ENCODE measurements at places on chromosomes 3 and 15.

DNA sequence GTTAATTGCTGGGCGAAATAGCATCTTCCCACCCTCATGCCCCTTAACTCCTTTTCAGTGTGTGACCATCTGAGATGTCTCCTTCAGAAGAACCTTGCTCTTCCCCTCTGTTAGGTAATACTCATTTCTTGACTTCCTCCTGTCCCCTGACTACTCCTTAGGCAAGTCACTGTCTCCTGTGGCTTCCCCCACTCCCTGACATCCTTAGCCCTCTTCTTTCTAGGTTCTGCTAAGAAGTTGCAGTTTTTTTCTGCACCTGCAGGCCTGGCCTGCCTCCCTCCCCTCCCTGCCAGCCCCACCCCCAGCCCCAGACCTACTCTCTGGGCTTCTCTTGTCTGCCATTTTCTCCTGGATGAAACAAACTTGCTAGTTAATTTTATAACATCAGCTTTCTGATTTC, 15.2 kb upstream of the EID1 start:
- no peak for DNase-seq

DNA sequence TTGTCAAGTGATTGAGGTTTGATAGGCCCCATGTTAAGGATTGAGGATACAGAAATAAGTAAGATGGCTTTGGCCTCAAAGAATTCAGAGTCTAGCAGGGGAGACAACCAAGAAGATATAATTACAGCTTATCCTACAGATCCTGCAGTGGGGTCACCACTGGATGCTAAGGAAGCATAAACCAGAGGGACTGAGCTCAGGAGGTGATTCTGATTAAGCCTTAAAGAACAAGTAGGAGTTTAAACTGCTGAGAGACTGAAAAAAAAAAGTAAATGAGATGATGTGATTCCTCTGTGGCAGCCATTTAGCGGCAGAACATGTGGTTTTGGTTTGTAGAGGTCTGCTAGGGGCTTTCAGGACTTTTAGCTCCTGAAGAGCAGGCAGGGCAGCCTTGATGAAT, 72.1 kb upstream of the ROPN1 start:
- no peak for DNase-seq

- DNase-seq, result no peak
Observed at GRCh38 chr3:142976621-142977398, 13.3 kb upstream of the PAQR9 start.

DNA sequence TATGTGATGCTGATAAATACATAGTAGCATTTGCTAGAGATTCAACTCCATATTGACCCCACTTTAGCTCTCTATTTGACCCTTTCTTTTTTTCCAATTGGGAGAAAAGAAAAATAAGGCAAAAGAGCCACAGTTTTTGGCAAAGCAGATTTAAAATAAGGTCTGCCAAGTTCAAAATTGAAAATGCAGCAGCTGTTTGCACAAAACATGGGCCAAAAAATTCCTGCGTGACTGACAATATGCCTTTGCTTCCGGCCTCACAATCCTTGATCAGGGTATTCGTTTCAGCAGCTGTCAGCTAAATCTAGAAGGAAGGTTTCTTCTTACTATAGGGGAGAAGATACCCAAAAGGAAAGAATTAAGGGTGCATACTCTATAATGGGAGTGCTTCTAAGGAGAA, 563.5 kb upstream of the CCDC54 start:
- no peak for DNase-seq

- peak; percentile 67 for DNase-seq
Observed at GRCh38 chr3:42119561-42120355, 28.6 kb downstream of the TRAK1 start.

DNA sequence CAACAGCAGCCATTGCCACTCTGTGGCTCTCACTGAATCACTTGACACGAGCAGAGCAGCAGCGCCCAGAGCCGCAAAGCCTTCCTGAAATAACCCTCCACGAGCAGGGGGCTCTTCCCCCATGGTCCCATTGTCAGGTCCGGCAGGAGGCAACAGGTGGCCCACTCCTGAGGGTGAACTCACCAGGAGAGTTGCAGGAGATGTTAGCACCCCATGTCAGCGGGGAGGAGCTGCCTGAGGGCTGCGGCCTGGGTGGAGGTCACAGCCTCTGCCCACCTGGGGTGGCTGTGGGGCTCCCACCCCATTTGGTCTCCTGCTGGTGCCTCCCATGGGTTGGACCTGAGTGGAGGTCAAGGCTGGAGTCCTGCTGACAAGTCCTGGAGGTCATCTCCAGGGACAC, 12.3 kb upstream of the C3orf22 start:
- no peak for DNase-seq

- DNase-seq, result no peak
Observed at GRCh38 chr3:182698078-182698477, 95.2 kb upstream of the ATP11B start.

DNA sequence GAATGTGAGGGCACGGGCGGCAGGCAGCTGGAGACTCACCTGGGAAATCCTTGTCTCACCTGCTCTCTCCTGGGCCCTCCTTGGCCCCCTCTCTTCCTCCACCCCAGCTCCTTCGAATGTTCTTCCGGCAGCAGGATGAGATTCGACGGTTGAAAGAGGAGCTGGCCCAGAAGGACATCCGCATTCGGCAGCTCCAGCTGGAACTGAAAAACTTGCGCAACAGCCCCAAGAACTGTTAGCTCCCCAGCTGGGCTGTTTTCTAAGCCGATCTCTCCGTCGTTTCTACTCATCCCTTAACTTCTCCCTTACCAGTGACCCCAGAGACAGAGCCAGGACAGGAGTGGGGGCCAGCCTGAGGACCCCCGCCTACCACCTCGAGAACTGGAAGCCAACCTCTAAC, 95.0 kb downstream of the ANP32A start:
- DNase-seq, result no peak

Measured in suprapubic skin (tissue), 4 donors.